T1000 (cell line): ENCODE measurements at places on chromosomes 7 and 10.

DNA sequence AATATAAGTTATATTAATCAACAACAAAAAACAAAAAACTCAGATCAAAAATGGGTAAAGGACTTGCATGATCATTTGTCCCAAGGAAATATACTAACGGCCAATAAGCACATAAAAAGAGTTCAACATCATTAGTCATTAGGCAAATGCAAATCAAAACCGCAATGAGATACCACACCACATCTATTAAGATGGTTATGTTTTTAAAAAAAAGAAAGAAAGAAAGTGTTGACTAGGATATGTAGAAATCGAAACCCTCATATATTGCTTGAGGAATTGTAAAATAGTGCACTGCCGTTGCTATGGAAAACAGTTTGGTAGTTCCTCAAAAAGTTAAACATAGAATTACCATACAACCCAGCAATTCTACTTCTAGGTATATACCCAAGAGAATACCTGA is 39.4 kb upstream of the CTNNA3 start:
- DNase-seq, result no peak

DNA sequence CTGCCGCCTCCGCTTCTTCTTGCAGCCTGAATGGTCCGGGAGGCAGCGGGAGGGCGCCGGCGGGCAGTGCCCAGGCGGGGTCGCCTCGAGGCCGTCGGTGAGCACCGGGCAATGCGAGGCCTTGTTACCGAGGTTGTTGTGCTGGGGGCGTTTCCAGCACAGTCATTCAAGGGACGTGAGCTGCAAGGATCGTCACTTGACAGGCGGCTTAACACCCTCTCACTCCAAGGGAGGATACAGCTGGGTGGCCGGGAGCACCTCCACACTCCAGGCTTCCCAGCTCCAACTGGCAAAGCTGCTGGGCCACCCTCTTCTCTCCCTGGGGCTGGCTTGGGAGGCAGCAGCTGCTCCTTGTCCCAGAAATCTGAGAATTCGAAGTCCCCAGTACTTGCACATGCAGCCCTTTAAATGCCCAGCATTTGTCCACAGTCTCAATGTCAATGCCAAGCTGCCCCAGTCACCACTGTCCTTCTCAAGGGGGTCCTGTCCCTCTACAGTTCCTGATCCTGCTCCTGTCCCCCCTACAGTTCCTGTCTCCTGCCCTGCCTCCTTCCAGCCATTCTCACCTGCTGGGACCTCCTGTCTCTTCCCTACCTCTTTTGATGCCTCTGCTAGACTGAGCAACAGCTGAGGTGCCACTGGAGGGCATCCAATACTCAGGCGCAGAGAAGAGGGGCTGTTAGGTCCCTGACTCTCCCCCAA is 4.4 kb upstream of the HOXA11 start:
- DNase-seq, result no peak

- DNase-seq, result no peak
Measured at GRCh38 chr7:158055726-158056510, 531.7 kb downstream of the PTPRN2 start.

- DNase-seq, result no peak
Measured at GRCh38 chr10:21961847-21962246, 41.7 kb downstream of the DNAJC1 start.

DNA sequence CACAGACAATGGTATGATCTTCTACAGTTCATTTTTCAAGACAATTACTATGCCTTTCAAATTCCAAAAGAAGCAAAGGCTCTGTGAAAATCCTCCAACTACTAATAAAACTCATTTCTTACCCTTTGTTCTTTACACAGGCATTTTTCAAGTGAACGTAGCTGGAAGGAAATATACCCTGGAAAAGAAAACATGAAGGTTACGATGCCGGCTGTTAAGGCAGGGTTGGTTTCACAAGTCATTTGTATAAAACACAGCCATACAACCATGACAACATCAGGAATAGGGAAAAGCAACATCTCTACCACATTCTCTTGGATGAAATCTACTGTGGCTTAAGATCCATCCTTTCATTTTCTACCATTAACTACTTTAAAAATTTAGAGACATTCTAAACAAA is 207.9 kb downstream of the DOCK4 start:
- DNase-seq, result no peak

- DNase-seq, result no peak
Measured at GRCh38 chr7:17402628-17403278, 104.3 kb downstream of the AHR start.

- DNase-seq, result no peak
Measured at GRCh38 chr10:132223156-132223590, 36.4 kb downstream of the DPYSL4 start.

DNA sequence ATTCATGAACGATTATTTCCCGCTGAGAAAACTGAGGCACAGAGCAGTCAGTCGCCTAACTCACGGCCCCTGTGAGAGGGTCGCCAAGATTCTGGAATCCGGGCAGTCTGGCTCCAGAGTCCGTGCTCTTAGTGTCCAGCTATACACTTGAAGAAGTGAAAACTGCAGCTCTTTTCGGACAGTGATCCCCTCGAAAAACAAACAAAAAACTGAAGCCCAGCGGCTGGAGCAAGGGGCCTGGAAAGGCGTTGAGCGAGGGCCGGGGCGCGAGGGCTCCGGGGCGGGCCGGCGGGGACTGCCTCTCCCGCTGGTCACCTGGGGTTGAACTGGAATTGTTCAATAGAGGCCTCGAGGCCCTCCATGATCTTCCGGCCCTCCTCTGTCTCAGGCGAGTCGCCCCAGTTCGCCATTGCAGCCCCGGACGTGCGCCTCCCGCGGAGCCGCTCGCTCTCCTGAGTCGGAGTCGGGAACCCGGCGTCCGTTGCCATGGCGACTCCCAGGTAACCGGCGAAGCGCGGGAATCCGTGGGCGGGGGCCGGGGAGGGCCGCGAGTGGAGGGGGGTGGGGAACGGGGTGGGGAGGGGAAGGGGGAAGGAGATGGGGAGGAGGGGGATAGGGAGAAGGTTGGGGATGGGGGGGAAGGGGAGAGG is 881 bp downstream of the C10orf67 start:
- DNase-seq, result no peak

DNA sequence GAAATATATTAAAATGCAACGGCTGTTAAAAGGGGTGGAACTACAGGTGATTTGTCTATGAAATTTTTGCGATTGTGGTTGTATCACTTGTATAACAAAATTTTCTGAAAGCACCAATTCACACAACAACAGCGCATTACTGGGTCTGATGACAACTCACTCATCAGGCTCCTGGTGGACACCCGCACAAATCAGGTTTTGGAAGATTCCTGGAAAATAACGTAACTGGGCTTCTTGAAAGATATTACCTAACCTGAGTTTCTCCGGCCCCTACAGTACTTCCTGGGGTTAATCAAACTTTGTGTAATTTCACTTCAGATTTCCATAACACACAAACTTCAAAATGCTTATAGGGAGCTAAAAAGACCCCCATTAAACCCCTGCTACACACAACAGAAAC is 7.6 kb downstream of the SNX8 start:
- no peak for DNase-seq

GRCh38 chr7:105937411-105937810 is 25.7 kb upstream of the CDHR3 start:
- no peak for DNase-seq

- no peak for DNase-seq
Measured at GRCh38 chr10:71816936-71817618, 34.0 kb downstream of the PSAP start.

- no peak for DNase-seq
Measured at GRCh38 chr10:98172073-98172472, 37.6 kb downstream of the R3HCC1L start.

DNA sequence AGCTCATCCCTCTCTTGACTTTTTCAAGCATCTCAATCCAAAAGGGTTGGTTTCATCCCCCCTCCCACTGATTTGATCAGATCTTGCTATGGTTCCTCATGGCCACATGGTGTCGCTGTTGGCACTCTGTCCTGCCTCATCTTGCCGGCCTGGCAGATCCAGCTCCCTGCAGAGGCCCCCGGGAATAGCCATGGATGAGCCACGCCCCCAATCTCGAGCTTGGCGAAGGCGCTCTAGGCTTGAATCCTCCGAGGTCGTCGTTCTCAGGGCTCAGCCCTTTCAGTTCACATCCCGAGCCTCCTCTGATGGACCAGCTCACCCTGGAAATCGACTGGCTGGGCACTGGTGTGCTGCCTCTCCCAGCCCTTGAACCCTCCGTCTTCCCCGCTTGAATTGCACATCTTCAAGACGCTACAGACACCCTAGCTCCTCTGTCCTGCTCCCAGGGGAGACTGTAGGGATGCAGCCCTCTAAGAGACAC is 628.7 kb downstream of the TYW1 start:
- DNase-seq, result peak; percentile 58

DNA sequence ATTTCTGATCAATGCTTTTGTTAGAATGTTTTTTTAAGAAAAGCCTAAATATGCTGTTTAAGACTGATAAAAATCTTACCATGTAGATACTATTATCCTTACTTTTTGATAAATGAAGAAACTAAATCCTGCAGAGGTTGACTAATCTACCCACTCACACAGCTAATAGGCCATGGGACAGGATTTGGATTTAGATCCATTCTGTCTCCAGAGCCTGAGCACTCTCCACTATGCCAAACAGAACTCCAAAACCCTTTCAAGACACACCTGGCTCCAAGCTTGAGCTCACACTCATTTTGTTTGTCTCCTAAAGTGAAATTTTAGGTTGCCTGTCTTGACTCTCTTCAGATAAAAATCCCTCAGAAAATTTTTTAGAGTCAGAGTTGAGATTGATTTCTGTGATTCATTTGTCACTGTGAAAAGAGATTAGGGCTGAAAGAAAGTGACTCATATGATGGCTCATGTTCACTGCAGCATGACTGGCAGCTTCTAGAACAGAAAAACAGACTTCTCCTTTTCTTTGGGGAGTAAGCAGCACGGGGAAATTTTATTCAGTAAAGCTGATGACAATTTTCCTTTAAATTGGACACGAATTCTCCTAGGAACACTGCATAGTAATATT is 132.3 kb upstream of the POT1 start:
- no peak for DNase-seq

GRCh38 chr7:6232116-6232515 is 40.3 kb downstream of the CYTH3 start:
- no peak for DNase-seq

DNA sequence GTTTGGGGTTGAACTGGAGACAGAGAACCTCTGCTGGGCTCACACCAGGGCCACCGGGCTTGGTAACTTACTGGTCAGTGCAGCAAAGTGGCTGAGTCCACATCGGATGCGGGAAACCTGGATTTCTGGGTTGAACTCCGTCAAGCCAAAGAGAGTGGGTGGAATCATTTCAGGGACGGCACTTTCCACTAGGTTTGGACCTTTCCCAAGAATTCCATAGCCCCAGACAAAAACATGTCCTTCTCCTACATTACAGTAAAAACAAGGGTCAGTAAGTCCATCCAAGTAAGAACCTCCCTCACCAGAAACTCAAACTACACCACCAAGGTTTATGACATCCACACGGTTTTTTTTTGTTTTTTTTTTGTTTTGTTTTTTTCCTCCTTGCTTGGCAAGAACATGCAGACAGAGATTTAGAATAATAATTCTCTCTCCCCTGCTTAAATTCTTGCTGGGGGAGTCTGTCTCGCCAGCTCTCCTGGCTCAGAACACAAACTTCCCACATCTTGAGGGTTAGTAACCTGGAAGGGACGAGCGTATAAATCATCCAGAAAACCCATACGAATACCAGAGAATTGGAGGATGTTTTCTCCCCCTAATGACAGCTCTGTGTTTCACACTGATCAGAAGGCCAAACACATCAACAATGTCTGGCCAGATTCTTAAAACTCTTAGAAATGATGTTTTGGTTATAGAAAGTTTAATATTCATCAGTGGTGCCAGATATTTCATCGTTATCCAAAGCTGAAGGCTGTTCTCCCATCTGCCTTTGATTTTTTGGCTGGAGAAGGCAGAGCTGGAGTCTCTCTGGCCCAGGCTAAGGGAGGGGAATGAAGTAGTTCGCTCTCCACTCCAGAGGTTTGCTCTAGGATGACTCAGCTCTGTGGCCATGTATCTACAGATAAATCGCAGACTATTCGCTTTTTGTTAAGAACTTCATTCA is 17.5 kb downstream of the RCC1L start:
- no peak for DNase-seq

GRCh38 chr7:129772646-129773280 is 161.2 kb downstream of the NRF1 start:
- DNase-seq, result no peak

- DNase-seq, result no peak
Measured at GRCh38 chr7:46150721-46151120, 229.6 kb upstream of the IGFBP3 start.

- no peak for DNase-seq
Measured at GRCh38 chr10:32911285-32912016, 46.6 kb downstream of the ITGB1 start.

GRCh38 chr10:51918884-51919325 is 219.5 kb upstream of the CSTF2T start:
- DNase-seq, result no peak

- no peak for DNase-seq
Measured at GRCh38 chr7:37417107-37417474, 31.6 kb downstream of the ELMO1 start.

GRCh38 chr10:79068203-79068561 is 584 bp upstream of the ZMIZ1 start:
- DNase-seq, result no peak

DNA sequence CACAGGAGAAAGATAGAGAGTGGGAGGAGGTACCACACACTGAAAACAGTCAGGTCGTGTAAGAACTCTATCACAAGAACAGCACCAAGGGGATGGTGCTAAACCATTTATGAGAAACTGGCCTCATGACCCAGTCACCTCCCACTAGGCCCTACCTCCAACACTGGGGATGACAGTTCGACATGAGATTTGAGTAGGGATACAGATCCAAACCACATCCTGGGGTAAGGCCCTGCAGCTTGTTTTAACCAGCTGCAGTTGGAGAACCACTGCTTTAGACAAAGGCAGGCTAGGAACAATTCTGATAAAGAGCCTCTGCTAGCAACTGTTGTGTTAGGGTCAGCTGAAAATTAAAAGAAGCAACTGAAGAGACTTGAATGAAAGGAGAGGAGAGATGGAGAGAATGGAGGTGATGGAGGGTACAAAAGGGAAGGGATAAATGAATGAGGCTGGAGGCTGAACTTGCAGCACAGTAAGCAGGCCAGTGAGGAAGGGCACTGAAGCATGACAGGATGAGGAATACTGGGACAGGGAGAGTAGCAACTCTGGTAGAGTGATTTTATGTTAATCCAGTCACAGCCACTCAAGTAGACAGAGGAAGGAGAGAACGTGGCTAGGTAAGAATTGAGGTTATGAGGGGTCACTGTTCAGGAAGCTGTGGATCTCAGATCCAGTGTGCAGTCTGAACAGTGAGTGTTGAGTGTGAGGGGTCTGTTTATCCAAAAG is 23.6 kb downstream of the MEST start:
- DNase-seq, result no peak

GRCh38 chr10:124389613-124390361 is 28.9 kb downstream of the OAT start:
- no peak for DNase-seq

- no peak for DNase-seq
Measured at GRCh38 chr7:153682628-153683027, 369.6 kb upstream of the DPP6 start.

- no peak for DNase-seq
Measured at GRCh38 chr7:142669074-142669654, 80.1 kb upstream of the PRSS1 start.

DNA sequence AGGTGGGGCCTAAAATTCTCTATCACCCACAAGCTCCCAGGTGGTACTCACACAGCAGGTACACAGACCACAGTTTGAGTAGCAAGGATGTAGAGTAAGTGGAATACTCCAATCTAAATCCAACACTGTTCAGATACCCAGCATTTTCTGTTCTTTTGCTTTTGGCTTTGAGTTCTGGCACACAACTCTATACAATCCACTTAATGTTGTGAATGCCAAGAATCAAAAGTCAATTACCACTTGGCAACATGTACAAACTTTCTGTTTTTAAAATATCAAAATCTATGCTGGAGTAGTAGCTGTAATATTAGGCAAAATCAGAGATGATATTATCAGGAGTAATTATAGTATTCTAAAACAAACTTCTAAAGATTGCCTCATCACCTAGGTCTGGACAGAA is 133.4 kb upstream of the LRRTM3 start:
- no peak for DNase-seq
